ENCODE measurements at places on chromosomes 6 and 20.

- no peak for DNase-seq
These were observed 16.6 kb upstream of the GSTA1 start for GRCh38 chr6:52820198-52820597.

DNA sequence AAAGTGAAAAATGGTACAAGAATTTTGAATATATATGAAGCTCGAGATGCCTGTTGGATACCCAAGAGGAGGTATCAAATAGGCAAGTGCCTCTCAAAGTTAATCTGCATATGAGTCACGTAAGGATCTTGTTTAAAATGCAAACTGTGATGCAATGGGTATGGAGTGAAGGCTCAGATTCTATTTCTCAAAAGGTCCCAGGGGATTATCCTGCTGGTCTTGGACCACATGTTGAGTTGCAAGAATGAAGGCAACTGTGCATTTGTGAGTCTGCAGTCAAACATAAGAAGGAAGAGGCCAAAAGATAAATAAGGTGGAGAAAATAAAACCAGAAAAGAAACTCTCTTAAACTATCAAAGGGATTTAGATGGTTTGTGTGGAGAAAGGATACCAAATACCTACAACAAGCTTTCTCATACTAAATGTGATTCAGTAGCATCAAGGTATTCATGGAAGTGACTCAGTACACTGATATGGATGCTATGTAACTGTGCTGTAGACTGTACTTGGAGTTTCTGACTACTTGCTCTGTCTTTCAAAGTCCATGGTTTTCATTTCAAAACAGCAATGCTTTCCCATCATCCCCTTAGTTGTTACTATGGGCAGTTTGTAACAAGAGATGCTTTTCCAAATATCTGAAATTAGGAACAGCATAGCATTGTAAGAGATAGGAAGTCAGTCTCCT is 106.3 kb downstream of the GFRAL start:
- no peak for DNase-seq

DNA sequence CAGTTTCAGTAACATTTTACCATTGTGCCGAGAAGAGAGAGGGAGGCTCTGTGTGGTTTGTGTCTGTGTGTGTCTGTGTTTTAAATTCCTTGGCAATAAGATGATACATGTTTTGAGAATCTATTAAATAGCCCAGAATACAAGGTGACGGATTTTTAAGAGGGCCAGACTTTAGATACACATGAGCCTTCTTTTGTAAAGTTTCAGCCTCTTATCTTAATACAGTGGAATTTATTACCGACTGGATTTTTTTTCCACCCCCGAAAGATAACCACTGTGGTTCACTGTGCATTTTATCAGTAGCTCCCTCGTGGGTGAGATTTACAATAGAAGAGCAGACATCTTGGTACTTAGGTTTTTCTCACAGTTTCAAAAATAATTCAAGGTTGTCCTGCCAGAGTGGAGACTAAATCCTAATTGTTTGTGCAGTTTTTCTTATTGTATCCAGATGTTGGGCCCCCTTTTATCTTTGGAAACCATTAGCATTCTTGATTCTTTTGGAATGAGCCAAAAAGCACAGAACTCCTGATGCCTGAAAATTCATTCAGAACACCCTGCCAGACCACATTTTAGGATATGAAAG is 49.9 kb downstream of the STK4 start:
- DNase-seq: no peak

GRCh38 chr6:109449795-109450673 is 5.5 kb downstream of the MICAL1 start:
- DNase-seq: no peak

GRCh38 chr20:50373674-50374286 is 136.4 kb upstream of the PTPN1 start:
- DNase-seq: no peak

GRCh38 chr6:113489952-113490746 is 367.0 kb upstream of the MARCKS start:
- DNase-seq: no peak

DNA sequence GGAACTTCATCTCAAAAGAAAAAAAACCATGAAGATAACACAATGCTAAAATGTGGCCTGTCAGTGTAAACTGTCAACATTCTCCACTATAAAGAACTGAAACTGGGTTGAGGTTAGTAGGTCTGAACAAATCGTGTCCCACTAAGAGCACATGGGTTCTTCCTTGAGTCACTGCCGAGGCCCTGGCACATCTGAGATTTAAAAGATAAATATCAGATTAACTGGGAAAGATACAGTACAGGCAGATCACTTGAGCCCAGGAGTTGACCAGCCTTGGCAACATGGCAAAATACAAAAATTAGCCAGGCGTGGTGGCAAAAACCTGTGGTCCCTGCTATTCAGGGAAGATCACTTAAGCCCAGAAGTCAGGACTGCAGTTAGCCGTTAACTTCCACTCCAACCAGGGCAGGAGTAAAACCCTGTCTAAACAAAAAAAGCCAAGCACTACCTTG is 5.6 kb downstream of the EEF1A1 start:
- no peak for DNase-seq
